ENCODE measurements at places on chromosomes 7 and 10.
A peak's percentile ranks its signal among the peaks of the same experiment; 100 is the strongest.

- no peak for DNase-seq
Observed at GRCh38 chr7:17031906-17032551, 150.2 kb upstream of the AGR3 start.

- DNase-seq: no peak
Observed at GRCh38 chr7:23196306-23196705, 14.5 kb downstream of the NUP42 start.

DNA sequence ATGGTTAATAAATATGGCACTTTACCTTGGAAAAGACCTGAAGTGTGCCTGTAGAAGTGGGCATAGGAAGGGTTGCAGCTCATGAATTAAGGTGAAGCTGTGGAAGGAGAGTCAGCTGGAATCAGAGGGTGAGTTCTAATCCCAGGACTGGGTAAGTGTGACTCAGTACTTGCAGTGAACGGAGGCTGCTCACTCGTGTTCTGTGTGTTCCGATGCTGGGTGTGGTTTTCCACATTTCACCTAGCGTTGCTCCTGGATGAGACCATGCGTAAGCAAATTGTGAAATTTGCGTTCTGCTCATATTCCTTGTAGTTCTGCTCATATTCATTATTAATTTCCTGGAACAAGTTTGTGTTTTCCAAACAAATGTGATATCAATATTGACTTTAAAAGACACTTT lies 22.4 kb upstream of the TMEM236 start:
- no peak for DNase-seq

DNA sequence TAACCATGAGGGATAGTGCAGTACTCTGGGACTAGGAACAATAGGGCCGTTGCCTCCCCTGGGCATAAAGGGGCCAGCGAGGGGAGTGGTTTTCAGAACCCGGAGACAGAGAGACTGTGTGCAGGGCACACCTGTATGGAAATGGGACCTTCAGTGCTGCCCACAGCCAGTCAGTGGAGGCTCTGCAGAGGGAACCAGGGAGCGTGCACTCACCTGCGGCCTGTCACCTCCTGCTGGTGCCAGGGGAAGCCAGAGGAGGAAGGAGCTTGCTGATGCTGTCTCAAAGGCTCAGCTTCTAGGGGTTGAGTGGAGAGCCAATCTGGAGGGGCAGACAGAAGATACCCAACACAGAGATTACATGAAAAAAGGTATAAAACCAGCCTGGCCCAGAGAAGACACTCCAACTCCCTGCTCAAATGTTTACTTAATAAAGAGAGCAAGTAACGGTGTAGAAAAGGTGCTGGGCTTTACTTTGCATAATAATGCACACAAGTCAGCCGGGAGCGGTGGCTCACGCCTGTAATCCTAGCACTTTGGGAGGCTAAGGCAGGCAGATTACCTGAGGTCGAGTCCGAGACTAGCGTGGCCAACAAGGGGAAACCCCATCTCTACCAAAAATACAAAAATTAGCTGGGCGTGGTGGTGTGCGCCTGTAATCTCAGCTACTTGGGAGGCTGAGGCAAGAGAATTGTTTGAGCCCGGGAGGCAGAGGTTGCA lies 35.5 kb upstream of the WAPL start:
- DNase-seq: no peak

GRCh38 chr7:81206667-81207360 lies 288.0 kb upstream of the SEMA3C start:
- DNase-seq: no peak

DNA sequence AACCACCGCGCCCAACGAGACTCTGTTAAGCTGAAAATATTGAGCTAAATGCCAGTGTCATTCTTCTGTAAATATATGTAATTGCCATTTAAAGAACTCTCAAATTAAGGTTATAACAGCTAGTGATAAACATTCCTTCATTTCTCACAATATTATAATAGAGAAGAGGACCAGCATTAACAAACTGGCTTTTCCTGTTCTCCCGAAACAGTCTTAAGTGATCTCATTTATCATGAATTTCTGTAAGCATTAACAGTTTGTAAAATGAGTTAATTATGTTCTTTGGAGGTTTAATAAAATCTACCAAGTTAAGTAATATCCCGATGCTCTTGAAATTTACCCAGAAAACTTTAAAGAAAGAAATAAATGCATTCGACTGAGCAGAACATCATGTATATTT lies 352.8 kb downstream of the KCNMA1 start:
- no peak for DNase-seq

DNA sequence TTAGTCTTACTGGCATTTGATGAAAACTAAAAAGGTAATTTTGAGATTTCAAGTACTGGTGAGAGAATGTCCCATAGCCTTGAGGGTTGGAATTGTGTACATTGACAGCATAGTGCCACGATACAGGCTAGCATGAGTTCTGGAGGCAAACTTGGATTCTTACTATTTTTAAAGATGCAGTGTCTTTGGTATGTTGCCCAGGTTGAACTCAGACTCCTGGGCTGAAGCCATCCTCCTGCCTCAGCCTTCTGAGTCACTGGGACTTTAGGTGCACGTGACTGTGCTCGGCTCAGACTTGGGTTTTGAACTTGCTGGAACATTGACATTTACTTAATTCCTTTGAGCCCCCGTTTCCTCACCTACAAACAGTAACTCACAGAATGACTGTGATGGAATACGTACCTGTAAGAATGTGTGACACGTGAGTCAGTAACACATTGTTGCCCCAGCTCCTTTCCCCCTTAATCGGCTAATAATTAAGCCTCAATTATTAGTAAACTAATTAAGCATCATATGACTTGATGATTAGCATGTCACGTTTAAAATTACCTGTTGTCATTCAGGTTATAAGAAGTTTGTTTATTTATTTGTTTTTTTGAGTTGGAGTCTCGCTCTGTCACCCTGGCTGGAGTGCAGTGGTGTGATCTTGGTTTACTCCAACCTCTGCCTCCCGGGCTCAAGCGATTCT lies 10.6 kb downstream of the DNAJB6 start:
- peak; percentile 68 for DNase-seq

DNA sequence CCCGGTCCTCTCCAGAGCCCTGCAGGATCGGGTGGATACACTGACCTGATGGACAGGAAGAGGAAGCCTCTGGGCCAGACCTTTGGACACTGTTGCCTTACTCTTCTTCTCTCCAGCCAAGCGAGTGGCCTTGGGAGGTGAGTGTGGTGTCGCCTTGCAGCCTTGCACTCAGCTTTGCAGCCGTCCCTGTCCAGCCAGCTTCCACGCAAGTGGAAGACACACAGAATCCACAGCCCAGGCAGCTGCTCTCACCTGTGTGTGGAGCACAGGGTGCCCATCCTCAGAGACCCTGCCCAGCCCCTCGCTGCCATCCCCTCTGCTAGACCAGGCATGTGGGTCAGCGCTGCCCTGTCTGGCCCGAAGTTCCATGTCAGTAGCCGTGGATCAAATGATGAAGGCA lies 239.1 kb downstream of the EBF3 start:
- no peak for DNase-seq

DNA sequence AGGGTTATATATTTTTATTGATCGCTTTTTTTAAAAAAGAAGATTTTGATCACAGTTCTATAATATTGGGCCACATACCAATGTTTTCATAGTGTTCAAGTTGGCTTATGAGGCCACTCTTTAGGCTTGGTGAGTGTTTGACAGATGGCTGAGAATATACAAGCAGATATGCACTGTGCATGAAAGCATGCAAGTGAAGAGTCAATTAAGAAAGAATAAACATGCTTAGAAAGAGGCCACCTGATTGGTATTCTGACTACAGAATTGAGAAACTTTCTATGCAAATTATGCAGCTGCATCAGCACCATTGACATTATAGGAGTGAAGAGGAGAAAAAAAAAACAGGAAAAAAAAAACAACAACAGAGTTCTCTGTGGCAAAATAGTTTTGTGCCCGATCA lies 39.9 kb downstream of the CABCOCO1 start:
- no peak for DNase-seq

DNA sequence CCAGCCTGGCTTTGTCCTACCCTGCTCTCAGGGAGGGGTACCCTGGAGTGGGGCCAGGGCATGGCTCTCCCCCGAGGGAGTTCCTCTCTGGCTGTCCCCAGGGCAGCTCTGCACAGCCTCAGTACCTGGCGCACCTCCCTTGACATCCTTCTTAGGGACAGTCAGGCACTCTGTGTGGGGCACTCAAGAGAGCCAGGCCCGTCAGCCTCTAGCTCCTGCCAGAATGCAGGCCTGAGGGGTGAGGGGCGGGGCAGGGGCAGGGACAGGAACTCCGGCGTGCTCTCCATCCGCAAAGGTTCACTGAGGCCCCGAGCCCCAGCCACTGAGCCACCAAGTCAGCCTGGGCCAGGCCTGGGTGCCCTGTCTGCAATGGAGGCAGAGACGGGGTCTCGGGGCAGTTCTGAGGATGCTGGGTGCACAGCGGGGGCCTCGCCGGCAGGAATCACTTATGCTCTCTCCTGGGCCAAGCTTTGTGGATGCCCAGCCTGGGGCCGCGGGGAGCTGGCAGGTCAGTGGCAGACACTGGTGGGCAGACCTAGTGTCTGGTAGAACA lies 10.1 kb downstream of the LIMK1 start:
- DNase-seq: no peak

GRCh38 chr7:64733550-64734240 lies 60.5 kb upstream of the ZNF138 start:
- DNase-seq: no peak

DNA sequence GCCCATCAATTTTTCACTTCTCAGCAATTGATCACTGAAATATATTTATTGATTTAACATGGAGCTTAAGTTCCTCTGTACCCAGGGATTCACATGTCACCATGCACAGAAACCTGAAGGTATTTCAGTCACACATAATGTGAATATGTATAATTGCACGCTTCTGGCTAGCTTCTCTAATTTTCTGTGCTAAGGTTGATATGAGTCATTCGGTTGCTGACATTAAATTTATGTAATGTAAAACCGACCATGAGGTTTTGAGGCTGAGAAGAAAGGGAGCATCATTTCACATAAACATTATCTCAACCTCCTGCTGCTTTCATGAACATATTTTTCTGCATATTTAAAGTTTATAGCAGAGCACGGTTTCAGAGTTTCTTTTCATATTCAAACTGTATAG lies 381.0 kb upstream of the TPK1 start:
- DNase-seq: no peak

DNA sequence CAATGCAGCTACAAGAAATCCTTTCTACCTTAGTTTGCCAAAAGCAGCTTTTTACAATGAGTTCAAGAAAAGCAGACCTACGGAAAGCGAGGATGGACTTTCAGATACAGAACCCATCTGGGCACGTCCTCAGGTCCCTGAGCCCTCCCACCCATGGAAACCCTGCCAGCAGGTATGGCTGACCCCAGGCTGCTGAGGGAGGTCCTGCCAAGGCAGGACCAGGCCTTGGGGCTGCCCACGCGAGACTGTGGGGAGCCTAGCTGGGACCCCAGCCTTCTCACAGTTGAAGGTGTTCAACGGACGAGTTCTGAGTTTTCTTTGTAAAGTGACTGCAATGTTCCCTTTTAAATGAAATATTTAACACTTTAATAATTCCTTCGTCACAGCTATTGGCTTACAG lies 245.0 kb downstream of the MGMT start:
- DNase-seq: no peak

DNA sequence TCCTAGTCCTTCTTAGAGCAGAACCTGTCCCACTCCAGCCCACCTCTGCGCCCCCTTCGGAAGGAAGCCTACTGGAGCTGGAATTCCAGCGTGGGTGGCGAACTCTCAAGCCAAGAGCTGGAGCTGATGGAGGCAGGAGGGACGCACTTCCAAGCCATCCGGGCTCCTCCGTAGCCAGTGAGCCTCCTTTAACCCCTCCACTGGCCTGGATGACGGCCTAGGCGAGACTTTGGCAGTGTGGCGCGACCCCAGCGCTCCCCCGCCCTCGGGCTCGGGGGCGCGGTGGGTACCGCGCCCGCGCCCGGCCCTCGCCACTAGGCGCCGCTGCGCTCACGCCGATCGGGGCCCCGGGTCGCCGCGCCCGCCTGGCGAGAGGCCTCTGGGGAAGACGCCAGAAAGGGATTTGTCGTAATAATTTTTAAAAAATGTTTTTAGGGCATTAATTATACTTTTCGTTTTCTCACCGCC lies 5.1 kb upstream of the EMX2 start:
- no peak for DNase-seq

GRCh38 chr7:142808461-142808801 lies 37.7 kb downstream of the PRSS2 start:
- DNase-seq: no peak

DNA sequence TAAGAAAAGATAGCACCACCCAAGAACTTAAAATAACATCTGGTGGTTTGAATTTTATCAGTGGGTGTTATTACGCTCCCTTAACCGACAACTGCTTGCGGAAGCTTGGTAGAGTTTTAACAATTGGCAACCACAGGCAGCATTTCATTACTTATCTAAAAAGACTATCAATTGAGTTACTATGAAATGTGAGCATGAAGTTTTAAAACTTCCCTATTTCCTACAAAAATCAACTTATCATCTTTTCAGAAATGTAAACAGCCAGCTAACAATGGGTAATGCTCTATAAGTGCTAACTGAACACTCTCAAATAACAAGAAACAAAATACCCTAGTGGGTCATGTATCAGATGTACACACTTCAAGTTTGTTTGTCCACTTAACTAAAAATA lies 68.8 kb downstream of the OSBPL3 start:
- DNase-seq: no peak

GRCh38 chr10:102610441-102610887 lies 33.8 kb upstream of the TRIM8 start:
- no peak for DNase-seq

DNA sequence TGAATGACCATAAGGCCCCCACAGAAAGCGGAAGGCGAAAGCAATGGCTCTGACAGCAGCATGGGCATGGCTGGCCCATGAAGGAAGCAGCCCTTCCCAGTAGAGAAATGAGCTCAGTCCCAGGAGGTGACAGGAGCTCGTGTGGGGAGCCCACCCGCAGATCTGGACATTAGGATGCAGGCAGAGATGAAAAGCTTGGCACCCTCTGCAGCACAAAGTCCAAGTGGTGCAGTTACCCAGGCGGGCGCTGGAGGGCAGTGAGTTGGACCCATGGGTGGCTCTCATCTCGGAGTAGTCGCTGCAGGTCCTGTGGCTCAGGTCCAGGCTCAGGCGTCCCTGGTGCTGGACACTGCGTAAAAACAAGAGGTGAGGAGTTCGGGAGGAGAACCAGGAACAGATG lies 109.0 kb downstream of the DLG5 start:
- DNase-seq: no peak

- no peak for DNase-seq
Observed at GRCh38 chr7:35613150-35613549, 81.8 kb downstream of the HERPUD2 start.

DNA sequence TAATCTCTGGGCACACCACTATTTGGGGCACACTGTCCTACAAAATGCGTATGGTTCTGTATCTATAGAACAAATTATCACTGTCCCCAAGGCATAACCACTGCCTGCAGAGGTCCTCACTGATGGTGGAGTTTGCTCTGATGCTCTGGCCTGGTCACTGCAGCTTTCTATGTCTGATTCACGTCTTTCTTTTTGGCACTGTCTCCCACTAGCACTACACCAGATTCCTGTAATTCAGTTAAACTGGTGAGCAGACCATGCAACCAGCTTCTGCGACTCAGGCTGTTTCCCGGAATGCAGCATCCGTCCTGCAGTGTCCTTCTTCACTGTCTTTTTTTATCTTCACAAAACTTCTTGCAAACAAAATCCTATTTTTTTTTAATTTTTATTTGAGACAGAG lies 112.8 kb downstream of the KLF6 start:
- DNase-seq: no peak

GRCh38 chr10:569961-570627 lies 119.4 kb downstream of the DIP2C start:
- DNase-seq: no peak

GRCh38 chr10:122688293-122688989 lies 11.2 kb downstream of the C10orf120 start:
- DNase-seq: no peak

- no peak for DNase-seq
Observed at GRCh38 chr7:16975712-16976111, 93.9 kb upstream of the AGR3 start.

- DNase-seq: no peak
Observed at GRCh38 chr7:155371884-155372781, 74.5 kb downstream of the INSIG1 start.

Data from retinal pigment epithelial cell (primary cell).